Gastroesophageal sphincter (tissue), 4 donors: ENCODE measurements at places on chromosomes 13 and 19. TPM values are rescaled to one million over a fixed set of nuclear protein-coding genes. Genes with fewer than 3 reads are reported as not detected.

Gene GPR4
- 1.3 TPM for total RNA-seq

Gene ZNF681
- 0.78 TPM for total RNA-seq

Gene CPT1C
- total RNA-seq, result 3.0 TPM

Gene CCDC194
- total RNA-seq, result not detected

Gene ZNF792
- 6.8 TPM for total RNA-seq

Gene ZNF846
- total RNA-seq, result 26.2 TPM

Gene CEACAM21
- not detected for total RNA-seq

Gene CARS2
- total RNA-seq, result 36.6 TPM

DNA sequence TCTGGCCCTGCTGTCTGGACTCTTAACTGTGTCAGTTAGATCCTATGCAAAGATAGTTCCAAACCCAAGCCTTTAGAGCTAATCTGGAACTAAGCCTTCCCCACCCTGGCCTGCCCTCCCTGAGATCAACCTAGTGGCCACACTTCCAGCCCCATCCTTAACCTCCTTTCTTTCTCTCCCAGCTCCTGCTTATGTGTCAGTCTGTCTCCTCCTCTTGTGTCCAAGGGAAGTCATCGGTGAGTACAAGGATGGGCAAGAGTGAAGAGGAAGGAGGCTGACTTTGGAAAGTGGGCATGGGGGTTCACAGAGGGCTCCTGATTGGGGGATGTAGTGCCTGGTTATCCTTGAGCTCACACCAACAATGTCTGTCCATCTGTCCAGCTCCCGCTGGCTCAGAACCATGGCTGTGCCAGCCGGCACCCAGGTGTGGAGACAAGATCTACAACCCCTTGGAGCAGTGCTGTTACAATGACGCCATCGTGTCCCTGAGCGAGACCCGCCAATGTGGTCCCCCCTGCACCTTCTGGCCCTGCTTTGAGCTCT, 12.3 kb downstream of the IGFL2 start:
- ATAC-seq, result no peak

- ATAC-seq, result no peak
Observed at GRCh38 chr13:110651726-110652230, 36.4 kb downstream of the NAXD start.

DNA sequence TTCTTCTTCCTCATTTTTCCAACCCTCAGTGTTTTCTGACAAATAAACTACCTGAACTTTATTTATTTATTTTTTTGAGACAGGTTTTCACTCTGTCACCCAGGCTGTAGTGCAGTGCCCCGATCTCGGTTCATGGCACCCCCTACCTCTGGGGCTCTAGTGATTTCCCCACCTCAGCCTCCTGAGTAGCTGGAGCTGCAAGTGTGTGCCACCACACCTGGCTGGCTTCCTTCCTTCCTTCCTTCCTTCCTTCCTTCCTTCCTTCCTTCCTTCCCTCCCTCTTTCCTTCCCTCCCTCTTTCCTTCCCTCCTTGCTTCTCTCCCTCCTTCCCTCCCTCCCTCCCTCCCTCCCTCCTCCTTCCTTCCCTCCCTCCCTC, 32.3 kb downstream of the KCTD4 start:
- no peak for ATAC-seq

- no peak for ATAC-seq
Observed at GRCh38 chr13:113959198-113959597, 14.7 kb downstream of the C13orf46 start.

DNA sequence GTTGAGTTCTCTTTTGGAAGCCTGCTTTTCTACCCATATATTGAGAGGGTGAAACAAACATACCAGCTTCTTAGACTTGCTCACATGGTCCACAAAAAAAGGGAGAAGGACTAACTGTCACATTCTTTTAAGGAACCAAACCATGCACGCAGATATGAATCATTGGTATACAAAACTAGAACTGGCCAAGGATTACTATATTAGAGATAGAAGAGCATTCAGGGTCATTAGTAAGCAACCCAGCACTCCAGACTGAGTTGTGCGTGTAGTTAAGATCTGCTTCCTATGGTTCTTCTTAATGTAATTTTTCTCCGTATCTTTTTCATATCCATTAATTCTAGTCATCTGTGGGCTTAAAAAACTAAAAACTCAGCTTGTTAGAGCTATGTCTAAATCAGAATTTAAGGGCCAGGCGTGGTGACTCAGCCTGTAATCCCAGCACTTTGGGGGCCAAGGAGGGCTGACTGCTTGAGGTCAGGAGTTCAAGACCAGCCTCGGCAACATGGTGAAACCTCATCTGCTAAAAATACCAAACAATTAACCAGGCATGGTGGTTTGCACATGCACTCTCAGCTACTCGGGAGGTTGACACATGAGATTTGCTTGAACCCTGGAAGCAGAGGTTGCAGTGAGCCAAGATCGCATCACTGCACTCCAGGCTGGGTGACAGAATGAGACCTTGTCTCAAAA, 19.6 kb downstream of the ALG5 start:
- no peak for ATAC-seq

- peak; percentile 57 for ATAC-seq
Observed at GRCh38 chr13:26022538-26023292, 29.1 kb downstream of the SHISA2 start.

- no peak for ATAC-seq
Observed at GRCh38 chr13:44063881-44064280, 184.2 kb downstream of the LACC1 start.

- peak; percentile 60 for ATAC-seq
Observed at GRCh38 chr19:3125900-3126524, 9.8 kb upstream of the GNA15 start.

- no peak for ATAC-seq
Observed at GRCh38 chr13:41085961-41086585, 24.8 kb downstream of the WBP4 start.
